ENCODE measurements at places on chromosomes 2 and 18. TPM values are rescaled to one million over a fixed set of nuclear protein-coding genes. Genes with fewer than 3 reads are reported as not detected.

- no peak for DNase-seq
Observed at GRCh38 chr2:108965540-108966289, 23.3 kb downstream of the EDAR start.

DNA sequence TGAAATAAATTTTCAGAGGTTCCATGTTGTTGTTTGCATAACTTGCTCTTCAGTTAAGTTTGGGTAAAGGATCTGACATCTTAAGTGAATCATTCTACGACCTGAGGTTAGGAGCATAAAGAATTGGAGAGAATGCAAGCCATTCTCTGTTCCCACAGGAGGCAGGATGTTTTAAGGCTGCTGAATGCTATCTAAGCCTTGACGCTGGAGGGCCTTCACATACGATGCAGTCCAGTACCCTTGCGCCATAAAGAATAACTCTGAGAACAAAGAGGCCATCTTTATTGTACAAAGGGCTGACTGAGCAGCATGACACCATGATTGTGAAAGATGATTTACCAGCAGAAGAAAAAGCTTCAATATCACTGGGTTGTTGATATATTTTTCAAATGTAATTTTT, 198.4 kb downstream of the NYAP2 start:
- DNase-seq: no peak

GRCh38 chr2:10932345-10933151, 20.8 kb downstream of the KCNF1 start:
- DNase-seq: no peak

- DNase-seq: no peak
Observed at GRCh38 chr2:239966029-239966852, 58.9 kb downstream of the NDUFA10 start.

- no peak for DNase-seq
Observed at GRCh38 chr18:64380117-64380516, 231.2 kb upstream of the LINC00305 start.

DNA sequence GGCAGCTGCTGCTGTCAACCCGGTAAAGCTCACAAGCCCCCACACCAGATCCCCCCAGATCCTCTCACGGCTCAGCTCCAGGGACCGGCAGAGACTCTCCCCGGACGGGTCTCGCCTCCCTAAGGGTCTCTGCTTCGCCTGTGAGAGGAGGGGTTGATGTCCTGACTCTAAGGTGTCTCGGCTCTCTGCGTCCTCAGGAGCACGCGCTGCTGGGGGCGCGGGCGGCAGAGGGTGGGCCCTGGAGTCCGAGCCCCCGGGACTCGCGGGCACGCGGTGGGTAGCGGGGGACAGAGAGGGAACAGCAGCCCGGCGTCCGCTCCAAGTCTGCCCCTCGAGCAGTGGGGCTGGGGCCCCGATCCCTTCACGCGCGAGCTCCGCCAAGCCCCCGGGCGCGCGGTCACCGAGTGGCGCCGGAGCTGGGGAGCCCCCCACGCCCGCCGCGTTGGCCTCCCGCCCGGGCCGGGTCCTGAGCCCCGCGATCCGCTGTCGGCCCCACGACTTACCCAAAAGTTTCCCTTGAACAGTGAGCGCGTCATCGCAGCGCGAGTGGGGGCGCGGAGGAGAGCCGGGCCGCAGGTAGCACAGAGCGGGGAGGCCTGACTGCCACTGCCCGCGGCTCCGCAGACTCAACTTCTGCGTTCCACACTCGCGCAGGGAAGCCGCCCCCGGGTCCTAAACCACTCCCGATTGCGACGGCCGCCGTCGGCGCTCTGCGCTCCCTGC, at the start of gene PSTPIP2:
Gene PSTPIP2, minus strand, starts transcription at position 608 of the 723 bp plus-strand sequence. Its CDS starts 72 bp downstream, at position 536.
- peak; percentile 75 for DNase-seq

- DNase-seq: no peak
Observed at GRCh38 chr2:191983186-191983585, 136.3 kb upstream of the CAVIN2 start.

DNA sequence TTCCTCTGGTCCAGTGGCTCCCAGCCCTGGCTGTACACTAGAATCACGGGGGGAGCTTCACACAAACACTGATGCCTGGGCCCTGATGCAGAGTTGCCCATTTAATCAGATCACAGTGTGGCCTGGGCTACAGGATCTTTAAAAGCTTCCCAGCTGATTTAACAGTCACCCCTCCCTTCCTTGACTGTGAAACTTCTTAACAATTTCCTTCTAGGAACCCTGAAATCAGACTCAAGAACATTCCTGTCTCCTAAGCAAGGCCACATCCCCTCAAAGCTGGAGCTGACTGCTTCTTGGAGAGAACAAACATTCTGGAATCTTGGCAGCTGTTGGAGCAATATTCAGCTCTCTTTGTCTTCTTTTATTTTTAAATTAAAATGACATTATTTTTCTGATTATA, 88.7 kb downstream of the ADD2 start:
- no peak for DNase-seq

DNA sequence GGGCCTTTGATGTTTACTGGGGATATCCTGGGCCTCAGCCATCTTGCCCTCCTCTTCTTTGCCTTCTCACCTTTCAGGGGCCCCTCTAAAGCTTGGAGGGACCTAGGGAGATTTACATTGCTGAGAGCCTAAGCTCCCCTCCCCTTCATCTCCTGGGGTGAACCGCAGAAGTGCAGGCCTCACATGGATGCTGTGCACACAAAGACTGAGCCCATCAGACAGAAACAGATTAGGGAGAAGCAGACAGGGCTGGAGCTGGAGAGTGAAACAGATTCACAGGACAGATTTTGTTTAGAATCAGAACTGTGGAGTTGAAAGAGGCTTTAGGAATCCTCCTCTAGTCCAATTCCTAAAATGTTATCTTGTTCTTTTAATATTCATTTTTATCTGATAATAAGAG, 3.4 kb upstream of the CDK5R2 start:
- DNase-seq: no peak

DNA sequence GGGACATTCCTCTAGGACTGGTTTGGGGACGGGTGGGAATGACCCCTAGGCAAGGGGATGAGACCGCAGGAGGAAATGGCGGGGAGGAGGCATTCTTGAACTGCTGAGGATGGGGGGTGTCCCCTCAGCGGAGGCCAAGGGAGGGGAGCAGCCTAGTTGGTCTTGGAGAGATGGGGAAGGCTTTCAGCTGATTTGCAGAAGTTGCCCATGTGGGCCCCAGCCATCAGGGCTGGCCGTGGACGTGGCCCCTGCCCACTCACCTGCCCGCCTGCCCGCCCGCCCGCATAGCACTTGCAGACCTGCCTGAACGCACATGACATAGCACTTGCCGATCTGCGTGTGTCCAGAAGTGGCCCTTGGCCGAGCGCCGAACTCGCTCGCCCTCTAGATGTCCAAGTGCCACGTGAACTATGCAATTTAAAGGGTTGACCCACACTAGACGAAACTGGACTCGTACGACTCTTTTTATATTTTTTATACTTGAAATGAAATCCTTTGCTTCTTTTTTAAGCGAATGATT, 4.9 kb downstream of the INHBB start:
- DNase-seq: no peak

- DNase-seq: no peak
Observed at GRCh38 chr2:168624028-168624427, 168.0 kb downstream of the CERS6 start.

GRCh38 chr2:234814374-234814773, 137.4 kb upstream of the SH3BP4 start:
- no peak for DNase-seq

DNA sequence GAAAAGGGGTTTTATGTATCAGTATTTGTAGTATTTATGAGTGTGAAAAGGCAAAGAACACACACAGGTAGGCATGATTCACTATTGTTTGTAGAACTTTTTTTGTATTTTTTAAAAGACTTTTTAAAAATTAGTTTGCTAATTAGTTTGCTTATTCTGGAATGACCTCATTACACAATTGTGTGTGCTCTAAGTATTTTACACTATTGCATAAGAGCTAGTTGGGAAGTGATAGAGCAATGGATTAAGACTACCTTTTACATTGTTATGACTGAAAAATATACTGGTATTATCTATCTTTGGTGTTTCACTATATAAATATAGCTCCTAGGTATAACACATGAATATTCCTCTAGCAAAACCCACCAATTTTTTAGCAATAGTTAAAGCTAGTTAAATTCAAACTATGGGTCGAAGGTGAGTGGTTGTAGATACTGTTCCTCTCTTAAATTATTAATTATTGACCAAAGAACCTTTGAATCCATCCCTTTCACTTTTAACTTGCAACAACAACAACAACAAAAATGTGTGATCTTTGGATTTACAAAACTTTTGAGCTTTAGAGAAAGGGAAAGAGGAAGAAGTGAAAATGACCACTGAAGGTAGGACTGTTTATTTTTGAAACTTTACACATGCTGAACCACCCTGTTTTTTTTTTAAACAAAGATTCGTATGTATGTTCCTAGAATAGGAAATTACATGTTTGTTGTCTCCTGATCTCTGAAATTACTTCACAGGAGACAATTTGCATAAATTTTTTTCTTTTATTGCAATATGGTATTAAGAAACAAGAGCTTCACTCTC, 18.7 kb downstream of the ITPRID2 start:
- DNase-seq: no peak

- DNase-seq: no peak
Observed at GRCh38 chr2:240140511-240140910, at the start of gene OTOS. OTOS (minus strand) TSS chr2:240140658; CDS start chr2:240140326, 332 bp downstream.

- no peak for DNase-seq
Observed at GRCh38 chr2:152251811-152252210, 76.2 kb upstream of the STAM2 start.

DNA sequence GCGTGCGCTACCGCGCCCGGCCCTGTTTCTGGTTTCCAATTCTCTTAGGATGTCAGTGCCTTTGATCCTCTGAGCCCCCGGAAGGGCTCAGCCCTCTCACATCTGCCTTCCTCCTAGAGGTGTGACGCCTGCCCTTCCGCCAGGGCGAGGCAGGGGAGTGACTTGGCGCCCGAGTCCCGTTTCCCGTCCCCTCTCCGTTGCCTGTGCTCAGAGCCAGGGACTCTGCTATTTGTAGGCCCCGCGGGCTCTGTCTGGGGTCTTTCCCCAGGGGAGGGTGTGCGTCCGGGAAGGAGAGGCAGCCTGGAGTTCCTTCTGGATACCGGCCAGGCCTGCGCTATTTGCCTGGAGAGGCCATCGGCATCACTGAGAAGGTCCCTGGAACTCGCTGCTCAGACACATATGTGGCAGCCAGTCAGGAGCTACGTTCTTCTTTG, 103.7 kb upstream of the TAF1B start:
- peak; percentile 22 for DNase-seq

DNA sequence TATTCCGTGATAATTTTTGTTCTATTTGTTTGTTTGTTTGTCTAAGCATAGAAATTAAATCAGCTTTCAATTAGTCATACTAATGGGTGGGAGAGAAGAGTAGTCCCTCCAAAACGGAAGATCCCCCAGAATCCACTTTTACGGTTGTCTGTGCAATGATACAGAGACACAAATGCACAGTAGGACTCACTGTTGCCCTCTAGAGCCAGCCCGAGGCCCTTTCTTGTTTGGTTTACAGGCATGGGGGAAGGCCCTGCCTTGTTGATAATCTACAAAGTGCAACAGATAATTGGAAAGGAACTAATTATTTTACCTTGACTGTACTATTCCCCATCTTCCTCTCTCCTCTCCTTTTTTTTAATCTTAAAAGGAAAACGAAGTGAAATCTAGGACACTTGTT, 121.1 kb downstream of the ACOXL start:
- DNase-seq: no peak

- DNase-seq: no peak
Observed at GRCh38 chr2:41167014-41167413, 715.1 kb upstream of the SLC8A1 start.

- DNase-seq: no peak
Observed at GRCh38 chr2:222038067-222038802, 260.6 kb downstream of the PAX3 start.

GRCh38 chr18:23105030-23105429, 30.3 kb upstream of the CABLES1 start:
- no peak for DNase-seq

DNA sequence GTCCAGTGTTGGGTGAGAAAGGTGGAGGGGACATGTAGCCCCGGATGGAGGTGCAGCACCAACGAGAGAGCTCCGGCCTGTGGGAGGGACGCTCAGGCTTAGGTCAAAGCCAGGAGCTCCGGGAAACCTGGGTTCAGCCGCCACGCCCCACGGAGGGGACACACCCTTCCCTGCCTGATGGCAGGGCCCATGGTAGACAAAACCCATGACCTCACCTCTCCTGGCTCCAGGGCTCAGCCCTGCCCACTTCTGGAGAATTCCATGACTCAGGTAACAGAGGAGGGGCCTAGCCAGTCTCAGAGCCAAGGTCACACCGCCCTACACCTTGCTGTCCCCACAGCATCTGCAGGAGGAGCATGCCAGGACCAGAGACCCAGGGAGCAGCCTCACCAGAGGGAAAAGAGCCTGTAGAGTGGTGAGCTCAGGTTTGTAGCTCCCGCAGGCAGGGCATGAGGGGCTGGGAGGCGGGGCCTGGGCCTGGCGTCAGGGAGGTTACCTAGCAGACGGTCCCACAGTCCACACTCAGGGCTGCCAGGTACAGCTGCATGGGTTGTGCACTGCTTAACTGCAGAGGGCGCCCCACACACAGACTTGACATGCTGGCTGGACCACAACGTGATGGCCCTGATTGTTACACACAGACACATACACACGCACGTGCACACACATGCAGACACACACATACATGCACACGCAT, 70.8 kb upstream of the SMAD7 start:
- DNase-seq: no peak

GRCh38 chr18:33577685-33578517, at the start of gene ASXL3:
ASXL3 (plus strand) TSS chr18:33578219; CDS start chr18:33578632, 413 bp downstream.
- DNase-seq: peak; percentile 71

DNA sequence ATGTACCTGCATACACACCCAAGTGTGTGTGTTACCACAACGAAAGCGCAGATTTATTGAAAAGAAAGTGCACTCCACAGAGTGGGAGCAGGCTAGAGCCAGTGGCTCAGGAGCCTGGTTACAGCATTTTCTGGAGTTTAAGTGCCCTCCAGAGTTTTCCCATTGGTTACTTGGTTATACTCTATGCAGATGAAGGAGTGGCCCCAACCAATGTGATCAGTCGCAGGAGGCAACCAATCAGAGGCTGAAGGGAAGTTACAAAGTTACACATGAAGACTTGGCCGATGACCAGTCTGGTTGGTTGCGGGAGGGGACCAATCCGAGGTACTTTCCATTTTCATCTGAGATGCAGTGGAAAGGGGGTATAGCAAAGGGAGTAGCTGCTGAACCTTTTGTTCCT, 13.5 kb upstream of the PRLH start:
- no peak for DNase-seq

GRCh38 chr2:236853585-236854051, 232.1 kb upstream of the COPS8 start:
- no peak for DNase-seq

The FBXO36 gene
- 3.0 TPM for total RNA-seq

The FSHR gene
- total RNA-seq: 0.65 TPM

The TFCP2L1 gene
- total RNA-seq: 1.1 TPM

The NOP58 gene
- 70.7 TPM for total RNA-seq

The MEP1B gene
- total RNA-seq: 0.10 TPM

The NEB gene
- 0.46 TPM for total RNA-seq

The TDRD15 gene
- total RNA-seq: 0.23 TPM

The HOXD3 gene
- 16.5 TPM for total RNA-seq

The BCL2 gene
- 36.8 TPM for total RNA-seq

The GATA6 gene
- total RNA-seq: 82.4 TPM

The RNF125 gene
- 2.0 TPM for total RNA-seq

The PROKR1 gene
- not detected for total RNA-seq

The TEX44 gene
- total RNA-seq: not detected

The SH2D6 gene
- not detected for total RNA-seq

The MALL gene
- total RNA-seq: 2.4 TPM

The G6PC2 gene
- total RNA-seq: not detected

Data from ovary (tissue), 10 donors.